ENCODE measurements at places on chromosomes 7 and 10. TPM values are rescaled to one million over a fixed set of nuclear protein-coding genes. Genes with fewer than 3 reads are reported as not detected.

TLX1 gene
- total RNA-seq, result 2.2 TPM

KLHDC10 gene
- total RNA-seq, result 8.4 TPM

PAX4 gene
- not detected for total RNA-seq

CAV1 gene
- 428 TPM for total RNA-seq

PRPF18 gene
- total RNA-seq, result 20.2 TPM

COL28A1 gene
- under 0.01 TPM for total RNA-seq

CALML3 gene
- total RNA-seq, result 7.7 TPM

HPSE2 gene
- total RNA-seq, result not detected

C10orf53 gene
- not detected for total RNA-seq

PTPRZ1 gene
- total RNA-seq, result 22.5 TPM
